Smooth muscle cell of the brain vasculature (primary cell): ENCODE measurements at places on chromosomes 2 and 18.

- DNase-seq = no peak
Observed at GRCh38 chr2:7430421-7430868, 513.2 kb downstream of the RNF144A start.

GRCh38 chr2:68837861-68838341 lies 33.3 kb downstream of the BMP10 start:
- peak; percentile 37 for DNase-seq

DNA sequence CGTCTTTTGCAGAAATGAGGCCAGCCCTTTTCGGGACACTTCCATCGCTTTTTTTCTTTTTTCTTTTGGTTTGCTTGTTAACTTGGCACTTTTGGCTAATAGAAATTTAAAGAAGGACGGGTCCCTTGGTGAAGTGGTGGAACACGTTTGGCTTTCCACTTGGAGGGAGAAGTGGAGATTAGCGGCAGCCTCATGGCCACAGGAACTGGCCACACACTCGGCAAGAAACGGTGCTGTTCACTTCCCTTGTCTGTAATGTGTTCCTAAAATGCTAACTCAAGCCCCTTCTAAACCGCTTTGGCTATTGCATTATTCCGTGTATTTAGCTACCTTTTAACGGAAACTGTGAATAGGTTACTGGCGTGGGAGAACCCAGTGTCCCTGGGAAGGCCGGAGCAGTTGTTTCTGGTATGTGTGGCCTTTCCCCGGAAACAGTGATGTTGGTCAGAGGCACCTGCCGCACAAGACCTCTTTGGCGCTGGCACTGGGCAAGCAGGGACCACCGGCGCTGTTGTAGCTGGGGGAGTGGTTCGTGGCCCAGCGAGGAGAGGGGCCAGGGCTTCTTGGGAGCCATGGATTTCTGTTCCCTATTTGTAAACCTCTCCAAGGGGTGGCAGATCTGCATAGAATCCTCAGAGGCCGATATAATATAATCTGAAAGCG lies 981 bp downstream of the RAMP1 start:
- no peak for DNase-seq

DNA sequence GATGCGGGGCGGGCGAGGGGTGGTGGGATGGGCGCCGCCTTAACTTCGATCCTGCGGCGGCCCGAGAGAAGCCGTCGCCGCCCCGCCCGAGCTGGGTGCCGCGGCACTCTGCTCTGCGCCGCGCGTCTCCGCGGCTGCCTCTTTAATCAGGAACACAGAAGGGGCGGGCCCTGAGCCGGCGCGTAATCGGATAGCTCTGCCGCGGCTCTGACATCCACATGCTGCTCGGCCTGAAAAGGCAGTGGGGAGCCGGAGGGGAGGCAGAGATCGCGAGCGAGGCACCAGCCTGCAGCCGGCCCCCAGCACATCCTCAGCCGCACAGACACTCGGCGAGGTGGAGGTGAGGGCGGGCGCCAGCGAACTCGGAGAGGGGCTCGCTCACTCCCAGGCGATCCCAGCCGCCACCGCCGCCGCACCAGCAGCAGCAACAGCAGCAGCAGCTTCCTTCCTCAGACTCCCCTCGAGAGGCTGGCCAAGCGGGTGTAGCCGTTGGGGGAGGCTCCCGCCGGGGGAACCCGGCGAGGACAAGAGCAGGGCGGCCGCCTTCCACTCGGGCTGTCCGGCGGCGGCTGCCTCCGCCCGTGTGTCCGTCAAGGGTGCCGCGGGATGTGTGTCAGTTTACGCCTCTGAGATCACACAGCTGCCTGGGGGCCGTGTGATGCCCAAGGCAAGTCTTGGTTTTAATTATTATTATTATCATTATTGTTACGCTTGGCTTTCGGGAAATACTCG lies at the start of gene NRP2:
Gene NRP2 (plus strand): TSS at position 263 of the 732 bp plus-strand sequence. CDS start 790 bp downstream, outside the sequence.
- no peak for DNase-seq

GRCh38 chr2:149816756-149817551 lies 229.4 kb upstream of the MMADHC start:
- DNase-seq = no peak

DNA sequence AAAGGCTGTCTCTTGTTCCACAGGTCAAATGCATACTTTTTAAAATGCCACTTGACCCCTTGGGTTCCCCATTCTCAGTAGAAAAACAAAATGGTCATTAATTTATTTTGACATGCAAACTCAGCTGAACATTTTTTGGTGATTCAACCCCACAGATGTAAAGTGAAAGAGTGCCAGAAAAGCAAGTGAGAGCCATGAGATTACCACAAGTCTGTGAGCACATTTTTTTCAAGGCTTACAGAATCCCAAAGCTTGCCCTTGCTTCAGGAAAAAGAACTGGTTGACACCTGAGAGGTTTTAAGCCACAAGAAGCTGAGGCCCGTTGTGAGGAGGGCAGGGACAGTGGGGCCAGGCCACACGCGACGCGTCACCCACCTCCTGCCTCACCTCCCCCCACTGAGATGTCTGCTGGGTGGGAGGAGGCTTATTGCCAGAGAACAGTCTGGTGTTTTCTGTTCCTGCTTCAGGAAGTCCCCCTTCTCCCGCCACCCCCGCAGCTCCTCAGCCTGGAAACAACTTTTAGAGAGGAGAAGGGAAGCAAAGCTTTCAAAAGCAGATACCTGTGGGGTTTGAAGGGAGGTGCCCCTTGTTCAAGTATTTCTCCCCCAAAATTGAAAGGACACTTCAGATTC lies 70.4 kb upstream of the CYP1B1 start:
- DNase-seq = peak; percentile 88

DNA sequence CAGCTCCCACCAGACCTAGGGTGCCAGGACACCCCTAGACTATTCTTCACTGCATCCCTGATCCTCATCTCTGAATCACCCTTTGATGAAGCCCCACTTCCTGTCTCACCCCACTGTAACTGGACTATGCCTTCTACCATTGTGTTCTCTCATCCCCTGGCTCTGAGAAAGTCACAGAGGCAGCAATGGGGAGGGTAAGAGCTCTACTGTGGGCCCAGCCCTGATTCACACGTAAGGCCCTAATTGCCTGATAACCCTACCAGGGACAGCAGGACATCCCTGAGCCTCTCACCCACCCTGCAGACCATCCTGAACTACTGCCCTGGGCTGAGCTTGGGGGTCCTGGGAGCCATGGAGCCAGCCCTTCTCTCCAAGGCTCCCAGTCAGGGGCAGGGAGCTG lies 1.5 kb upstream of the PROM2 start:
- DNase-seq = no peak
